Activated T-cell treated with anti-CD3 and anti-CD28 coated beads, Interleukin-2, amount 50 U/mL, for 48 hours (primary cell): ENCODE measurements at places on chromosomes 3 and 15.
A peak's percentile ranks its signal among the peaks of the same experiment; 100 is the strongest.

GRCh38 chr15:69730281-69731080 lies 277.9 kb downstream of the RPLP1 start:
- DNase-seq, result no peak

- no peak for DNase-seq
Observed at GRCh38 chr15:89450076-89451006, 46.0 kb downstream of the RHCG start.

- no peak for DNase-seq
Observed at GRCh38 chr3:17129556-17129955, 244.8 kb downstream of the PLCL2 start.

GRCh38 chr3:97979610-97980009 lies 7.4 kb upstream of the RIOX2 start:
- no peak for DNase-seq

DNA sequence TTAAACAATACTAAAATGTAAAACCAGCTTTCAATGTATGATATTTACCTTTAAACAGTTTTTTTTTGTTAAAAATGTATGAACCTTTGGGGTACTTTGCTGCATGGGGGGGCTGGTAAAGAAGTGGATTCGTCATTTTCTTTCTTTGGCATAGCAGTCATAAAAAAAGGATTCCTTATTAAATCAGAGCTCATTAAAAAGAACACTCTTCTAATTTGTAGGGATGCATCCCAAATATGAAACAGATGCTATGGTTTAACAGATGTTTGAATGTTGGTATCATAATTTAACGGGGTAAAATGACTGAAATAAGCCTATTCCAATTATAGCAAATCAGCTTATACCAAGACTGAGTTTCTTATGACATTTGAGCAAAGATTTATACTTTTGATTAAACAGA lies 234.4 kb downstream of the BBX start:
- no peak for DNase-seq

GRCh38 chr3:34072297-34072696 lies 273.9 kb downstream of the PDCD6IP start:
- no peak for DNase-seq

- DNase-seq, result no peak
Observed at GRCh38 chr3:177169936-177170722, 27.2 kb downstream of the TBL1XR1 start.

GRCh38 chr15:73784291-73784690 lies 31.1 kb upstream of the INSYN1 start:
- no peak for DNase-seq

DNA sequence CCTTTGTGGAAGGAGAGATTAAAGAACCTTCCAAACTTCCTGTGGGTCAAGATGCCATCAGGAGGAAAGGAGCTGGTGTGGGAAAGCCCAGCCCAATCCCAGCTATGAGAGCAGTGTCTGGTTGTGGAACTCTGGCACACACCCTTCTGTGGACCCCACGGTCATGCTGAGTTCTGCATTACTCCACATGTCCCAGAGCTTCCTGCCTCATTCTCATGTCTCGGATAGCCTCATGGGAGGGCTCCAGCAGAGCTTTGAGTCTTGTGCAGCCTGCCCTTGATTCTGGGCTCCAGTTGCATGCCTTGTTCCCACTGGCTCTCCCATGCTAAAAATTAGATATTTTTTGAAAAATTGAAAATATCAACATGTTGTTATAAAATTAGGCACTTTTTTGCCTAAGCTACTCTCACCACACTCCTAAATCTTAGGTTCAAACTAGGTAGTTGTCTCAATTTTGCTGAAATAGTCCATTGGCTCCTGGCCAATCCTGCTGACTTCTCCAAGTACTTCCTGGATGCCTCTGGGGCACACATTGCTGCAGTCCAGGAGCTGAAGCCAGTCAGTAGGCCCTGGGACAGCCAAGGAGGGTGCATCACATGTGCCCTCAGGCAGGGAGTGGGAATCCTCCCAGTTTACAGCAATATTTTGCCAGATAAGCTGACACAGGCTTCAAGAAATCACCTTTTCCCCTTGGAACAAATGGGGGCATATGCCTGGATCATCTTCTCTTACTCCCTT lies 144.3 kb downstream of the EEFSEC start:
- peak; percentile 7 for DNase-seq

GRCh38 chr3:71090207-71090606 lies 493.3 kb downstream of the FOXP1 start:
- no peak for DNase-seq

GRCh38 chr15:45921376-45921775 lies 286.5 kb downstream of the SQOR start:
- no peak for DNase-seq

DNA sequence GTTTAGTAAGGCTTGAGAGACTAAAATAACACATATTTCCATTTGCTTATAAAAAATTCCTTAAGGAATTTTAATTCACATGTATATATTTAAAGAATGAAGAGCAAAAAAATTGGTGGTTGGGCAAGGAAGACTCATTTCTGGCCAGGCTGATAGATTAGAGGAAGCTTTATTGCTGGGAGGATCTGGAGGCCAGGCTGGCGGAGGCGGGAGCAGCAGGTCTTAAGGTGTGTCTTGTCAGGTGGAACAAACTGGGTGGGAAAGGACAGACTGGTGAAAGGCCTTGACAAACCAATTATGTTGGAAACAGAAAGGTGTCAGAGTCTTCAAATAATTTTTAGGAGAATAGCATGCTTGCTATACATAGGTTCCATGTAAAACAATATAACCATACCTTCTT lies 124.7 kb downstream of the EPHA3 start:
- DNase-seq, result no peak

DNA sequence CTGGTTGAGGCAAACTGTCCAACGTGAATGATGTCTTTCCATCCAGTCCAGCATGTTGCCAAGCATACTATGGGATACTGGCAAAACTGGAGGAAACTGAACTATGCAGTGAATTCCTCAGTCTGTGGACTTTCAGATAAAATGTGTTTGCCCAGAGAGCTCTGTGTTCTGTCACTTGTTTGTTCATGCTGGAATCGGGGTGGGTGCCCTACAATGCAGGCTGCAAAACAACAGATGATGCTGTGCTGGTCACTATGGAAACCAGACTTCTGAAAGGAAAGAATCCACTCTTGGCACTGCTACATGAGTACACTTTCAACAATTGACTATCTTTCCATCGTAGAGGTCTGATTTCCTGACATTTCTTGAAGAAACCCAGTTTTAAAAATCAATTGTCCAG lies 272.5 kb upstream of the ARHGEF26 start:
- DNase-seq, result no peak

GRCh38 chr3:163562625-163563024 lies 1515.7 kb downstream of the SI start:
- no peak for DNase-seq

DNA sequence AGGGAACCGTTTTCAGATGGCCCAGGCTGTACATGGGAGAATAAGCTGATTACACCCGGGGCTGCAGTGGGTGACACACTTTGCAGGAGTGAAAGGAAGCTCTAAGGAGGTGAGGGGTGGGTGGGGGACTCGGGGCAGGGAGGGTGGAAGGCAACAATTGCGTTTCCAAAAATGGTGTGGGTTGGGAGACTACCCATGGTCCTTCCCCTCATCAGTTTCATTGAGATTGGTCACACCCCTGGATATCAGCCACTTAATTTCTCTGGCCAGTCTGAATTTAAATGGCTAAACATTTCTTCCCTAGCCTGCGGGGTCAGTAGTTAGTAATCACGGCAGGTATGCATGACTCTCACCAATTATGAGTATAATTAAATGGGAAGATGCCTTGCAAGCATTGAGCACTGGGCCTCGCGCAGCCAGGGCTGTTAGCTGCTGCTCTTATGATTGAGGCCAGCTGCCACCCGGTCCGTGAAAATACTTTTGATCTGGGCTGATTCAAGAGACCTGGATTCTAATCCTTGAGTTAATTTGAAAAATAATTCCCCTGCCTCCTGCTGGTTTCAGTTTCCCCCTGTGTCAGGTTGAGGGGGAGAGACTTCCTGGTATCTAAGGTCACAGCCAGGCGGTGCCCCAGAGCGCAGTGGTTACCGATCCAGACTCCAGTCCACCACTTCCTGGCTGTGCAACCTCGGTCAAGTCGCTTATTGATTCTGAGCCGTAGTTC lies 23.3 kb downstream of the SLC6A6 start:
- peak; percentile 60 for DNase-seq

- peak; percentile 29 for DNase-seq
Observed at GRCh38 chr3:56251343-56251945, 216.8 kb downstream of the ERC2 start.

- DNase-seq, result no peak
Observed at GRCh38 chr15:40060236-40060961, 21.4 kb upstream of the SRP14 start.

- DNase-seq, result no peak
Observed at GRCh38 chr3:133479895-133480669, 80.2 kb downstream of the BFSP2 start.

DNA sequence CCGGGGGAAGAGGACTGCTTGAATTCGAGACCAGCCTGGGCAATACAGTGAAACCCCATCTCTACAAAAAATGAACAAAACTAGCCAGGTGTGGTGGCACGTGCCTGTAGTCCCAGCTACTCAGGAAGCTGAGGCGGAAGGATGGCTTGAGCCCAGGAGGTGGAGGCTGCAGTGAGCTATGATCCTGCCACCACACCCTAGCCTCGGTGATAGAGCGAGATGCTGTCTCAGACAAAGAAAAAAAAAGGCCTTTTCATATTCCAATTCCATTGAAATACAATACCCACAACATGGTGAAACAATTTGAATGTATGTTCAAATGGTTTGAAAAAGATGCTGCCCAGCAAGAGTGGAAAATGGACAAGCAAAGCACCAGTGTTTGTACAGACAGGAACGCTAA lies 61.8 kb upstream of the ZNF148 start:
- DNase-seq, result no peak

DNA sequence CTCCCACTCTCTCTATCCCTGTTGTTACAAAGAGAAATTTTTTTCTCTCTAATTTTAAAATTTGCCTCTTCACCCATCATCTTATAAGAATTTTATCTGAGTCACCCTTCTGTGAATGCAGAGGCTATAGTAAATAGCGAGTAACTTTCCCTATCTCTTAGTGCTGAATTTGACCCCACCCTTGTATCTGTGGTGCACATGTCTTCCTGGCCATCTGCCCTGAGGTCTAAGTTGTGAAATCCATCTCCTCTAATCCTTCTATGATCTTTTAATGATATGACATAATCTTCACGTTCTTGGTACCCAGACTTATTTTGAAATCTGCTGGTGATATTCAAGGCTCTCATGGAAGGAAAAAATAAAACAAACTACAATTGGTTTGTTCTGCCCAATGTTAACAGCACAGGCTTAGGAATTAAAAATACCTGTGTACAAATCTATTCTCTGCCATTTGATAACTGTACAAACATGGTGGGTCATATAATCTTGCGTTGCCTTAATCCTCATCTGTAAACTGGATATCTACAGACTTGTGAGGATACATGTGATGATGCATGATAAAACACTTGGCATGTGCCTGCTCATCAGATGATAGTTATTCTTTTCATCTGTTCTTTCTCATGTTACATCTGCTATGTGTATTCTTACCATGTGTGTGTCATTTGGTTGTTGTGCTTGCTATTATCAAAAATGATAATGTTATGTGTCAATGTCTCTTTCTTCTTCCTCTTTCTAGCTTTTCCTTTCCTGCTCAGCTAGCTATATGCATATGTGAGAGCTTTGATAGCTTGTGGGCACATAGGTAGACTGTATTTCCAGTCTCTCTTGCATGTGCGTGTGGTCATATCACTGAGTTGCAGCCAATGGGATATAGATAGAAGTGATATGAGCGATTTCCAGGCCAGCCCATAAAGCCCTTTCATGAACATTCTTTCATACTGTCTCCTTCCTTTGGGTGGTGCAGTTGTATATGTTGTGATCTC lies 13.7 kb upstream of the CCR3 start:
- no peak for DNase-seq

- no peak for DNase-seq
Observed at GRCh38 chr15:38809621-38810020, 245.0 kb upstream of the RASGRP1 start.

DNA sequence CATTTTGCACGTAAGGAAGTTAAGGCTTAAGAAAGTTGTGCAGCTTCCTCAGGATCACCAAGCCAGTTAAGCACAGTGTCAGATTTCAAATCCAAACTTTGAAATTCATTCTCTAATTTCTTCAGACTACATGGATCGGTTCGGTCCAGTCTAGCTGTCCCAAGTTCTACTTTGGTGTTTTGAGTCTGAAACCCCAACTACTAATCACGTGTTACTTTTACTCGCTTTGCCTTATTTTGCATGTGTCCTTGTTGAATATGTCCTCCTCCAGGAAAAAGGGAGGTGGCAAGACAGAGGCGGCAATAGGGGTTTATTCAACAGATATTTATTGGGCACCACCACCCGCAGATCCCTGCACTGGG lies 522 bp upstream of the GXYLT2 start:
- no peak for DNase-seq

DNA sequence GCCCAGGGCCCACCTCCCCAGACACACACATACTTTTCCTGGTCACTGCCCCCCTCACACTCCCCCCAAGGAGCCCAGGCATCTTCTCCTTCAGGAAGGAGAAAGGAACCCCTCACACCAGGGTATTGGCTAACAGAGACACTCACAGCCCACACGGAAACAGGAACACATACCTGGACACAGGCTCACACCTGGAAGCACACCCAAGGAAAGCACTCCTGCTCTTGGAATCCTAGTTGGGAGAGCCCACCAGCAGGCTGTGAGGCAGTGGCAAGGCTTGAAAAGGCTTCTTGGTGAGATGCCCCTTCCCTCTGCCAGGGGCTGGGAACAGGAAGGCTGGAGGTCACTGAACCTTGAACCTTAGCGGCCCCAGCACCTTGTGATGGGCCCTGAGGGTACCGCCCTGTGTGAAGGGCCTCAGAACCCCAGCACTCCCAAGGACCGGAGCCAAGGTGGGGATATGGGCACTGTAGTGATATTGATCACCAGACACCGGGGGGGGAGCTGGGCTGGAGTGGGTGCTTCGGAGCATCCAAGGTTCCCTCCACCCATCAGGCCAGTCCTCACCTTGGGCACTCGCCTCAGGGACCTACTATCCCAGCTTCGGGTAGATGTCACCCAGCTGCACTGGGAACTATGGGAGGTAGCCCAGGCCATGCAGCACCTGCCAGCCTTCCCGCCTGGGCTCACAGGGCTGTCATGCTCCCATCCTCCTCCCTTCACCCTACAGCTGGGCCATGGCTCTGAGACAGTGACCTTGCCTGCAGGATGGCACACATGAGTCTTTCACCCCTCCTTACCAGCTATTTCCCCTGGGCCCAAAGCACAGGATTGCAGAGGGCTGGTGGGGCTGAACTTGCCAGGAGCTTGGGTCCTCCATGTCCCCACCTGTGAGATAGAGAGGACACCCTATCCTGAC lies 16.4 kb downstream of the MYL3 start:
- peak; percentile 16 for DNase-seq

GRCh38 chr3:64456674-64457073 lies 231.1 kb downstream of the ADAMTS9 start:
- no peak for DNase-seq

- no peak for DNase-seq
Observed at GRCh38 chr3:153052096-153052460, 109.9 kb upstream of the RAP2B start.

DNA sequence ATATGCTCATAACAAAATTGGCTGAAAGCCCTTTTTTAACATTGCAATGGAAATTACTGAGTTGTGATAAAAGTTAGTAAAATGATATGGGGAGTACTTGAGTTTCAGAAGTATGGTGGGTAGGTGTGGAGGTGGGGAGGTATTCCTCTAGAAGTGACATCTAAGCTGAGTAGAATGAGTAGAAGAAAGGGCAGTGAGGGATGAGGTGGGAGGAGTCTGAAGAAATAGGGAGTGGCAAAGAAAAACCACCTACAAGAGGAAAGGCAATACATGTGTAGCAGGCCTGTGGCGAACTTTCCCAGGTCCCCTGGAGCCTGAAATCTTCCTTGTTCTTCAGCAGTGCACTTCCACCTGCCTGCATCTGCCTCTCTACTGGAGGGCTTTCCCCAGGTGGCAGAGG lies 52.8 kb upstream of the DIPK2A start:
- DNase-seq, result no peak
